ENCODE measurements at places on chromosomes 6 and 20.

GRCh38 chr6:129280749-129281148 is 397.8 kb downstream of the LAMA2 start:
- no peak for DNase-seq

DNA sequence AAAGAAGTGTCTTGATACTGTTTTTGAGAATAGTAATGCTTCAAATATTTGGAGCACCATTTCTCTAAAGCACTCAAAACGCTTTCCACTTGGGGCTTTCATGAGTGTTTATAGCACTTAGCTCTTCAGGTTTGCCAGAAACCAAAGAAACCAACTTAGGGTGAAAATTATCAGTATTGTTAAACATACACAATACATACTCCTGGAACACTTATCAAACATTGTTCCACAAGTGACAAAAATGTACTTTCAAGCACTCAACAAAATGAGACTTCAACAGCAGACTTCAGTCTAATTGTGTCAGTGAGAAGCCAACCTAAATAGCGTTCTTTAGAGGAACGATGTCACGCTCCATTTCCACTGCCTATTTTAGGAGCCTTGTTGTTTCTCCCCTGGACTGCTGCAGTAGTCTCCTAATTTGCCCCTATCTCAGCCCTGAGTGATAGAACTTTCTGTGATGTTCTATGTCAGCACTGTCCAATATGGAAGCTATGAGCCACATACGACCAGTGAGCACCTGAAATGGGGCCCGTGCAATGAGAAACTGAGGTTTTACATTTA is 461.3 kb downstream of the KIF16B start:
- DNase-seq: no peak

DNA sequence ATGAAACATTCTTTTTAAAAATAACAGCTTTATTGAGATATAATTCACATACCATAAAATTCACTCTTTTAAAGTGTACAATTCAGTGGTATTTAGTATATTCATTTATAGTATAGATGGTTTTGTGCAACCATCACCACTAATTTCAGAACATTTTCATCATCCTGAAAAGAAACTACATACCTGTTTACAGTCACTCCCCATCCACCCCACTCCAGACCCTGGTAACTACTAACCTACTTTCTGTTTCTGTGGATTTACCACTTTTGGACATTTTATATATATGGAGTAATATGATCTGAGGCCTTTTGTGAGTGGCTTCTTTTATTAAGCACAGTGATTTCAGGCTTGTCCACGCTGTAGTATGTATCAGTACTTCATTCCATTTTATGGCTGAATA is 2.5 kb upstream of the TMEM217 start:
- no peak for DNase-seq

GRCh38 chr6:166588691-166589336 is 2.3 kb upstream of the RAMACL start:
- no peak for DNase-seq

DNA sequence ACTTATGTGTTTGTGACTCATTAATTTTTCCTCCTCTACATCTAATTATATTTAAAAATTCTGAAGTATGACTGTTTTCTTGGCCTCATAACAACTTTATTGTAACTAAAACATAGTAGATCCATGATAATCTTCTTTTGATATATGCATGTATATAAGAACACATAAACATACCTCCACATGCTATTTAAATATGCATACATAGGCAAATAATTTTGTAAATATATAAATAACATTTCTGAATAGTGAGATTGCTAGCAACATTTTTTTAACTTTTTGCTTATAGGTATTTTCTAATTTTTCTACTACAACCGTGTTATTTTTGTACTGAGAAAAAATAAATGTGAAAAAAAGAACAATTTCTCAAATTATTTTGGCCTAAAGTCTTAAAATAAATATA is 627.6 kb downstream of the HTR1B start:
- no peak for DNase-seq
